Stimulated activated CD4-positive, alpha-beta T cell treated with anti-CD3 and anti-CD28 coated beads, Interleukin-12 subunit alpha, Interleukin-12 subunit beta, amount 100 ng/mL, for 4 hours (primary cell): ENCODE measurements at places on chromosomes 5 and 9.

GRCh38 chr5:125660231-125660895 is 762.8 kb upstream of the GRAMD2B start:
- no peak for DNase-seq

- no peak for DNase-seq
Observed at GRCh38 chr9:136389396-136389795, 10.6 kb downstream of the SNAPC4 start.

GRCh38 chr9:8224381-8224801 is 424.8 kb upstream of the DMAC1 start:
- DNase-seq: no peak

GRCh38 chr5:172123269-172123692 is 64.7 kb downstream of the STK10 start:
- DNase-seq: no peak

DNA sequence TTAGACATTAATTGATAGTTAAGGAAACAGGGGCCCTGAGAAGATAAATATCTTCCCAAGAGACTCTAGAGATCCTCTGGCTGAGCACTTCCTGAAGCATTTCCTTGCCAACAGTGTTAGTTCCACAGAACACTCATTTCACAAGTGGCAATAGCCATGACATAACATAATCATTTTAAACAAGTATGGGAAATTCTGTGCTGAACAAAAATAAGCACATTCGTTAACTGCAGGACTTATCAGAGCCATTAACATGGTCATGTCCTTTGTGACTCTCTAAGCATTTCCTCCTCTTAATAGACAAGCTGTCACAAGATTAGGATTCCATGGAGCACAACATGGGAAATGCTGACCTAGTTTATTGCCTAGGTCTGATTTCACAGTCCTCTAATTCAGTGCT is 184.9 kb downstream of the SNX18 start:
- DNase-seq: no peak

DNA sequence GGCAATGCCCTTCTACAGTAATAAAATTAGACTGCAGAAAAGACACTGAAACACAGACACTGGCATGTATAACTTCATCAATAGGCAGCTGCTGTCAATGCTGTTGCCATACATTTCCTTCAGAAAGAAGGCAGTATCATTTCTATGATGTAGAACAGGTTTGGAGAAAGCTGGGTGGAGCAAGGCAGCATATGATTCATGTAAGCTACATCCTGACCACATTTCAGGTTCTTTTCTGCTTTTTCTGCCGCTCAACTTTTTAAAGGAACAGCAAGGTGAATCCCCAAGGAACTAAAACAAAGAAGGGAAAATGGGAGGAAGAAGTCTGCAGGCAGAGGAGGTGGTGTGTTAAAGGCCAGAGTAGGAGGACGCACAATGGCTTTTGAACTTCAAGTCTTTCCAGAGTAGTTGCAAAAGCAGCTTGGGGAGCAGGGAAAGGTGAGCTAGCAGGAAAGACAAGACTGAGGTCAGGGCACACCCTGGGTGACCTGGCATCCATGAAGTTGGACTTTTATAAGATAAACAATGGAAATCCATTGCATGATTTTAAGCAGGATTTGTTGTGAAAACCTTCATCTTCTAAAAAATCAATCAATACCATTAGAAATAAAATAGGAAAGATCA is 142.1 kb downstream of the MED10 start:
- no peak for DNase-seq

- no peak for DNase-seq
Observed at GRCh38 chr5:62376064-62376463, 27.6 kb downstream of the DIMT1 start.

- no peak for DNase-seq
Observed at GRCh38 chr5:54455413-54456157, at the start of gene HSPB3. Gene HSPB3 (plus strand): TSS chr5:54455699. CDS start chr5:54455790, 91 bp downstream.

GRCh38 chr5:1772634-1773033 is 27.0 kb downstream of the MRPL36 start:
- DNase-seq: no peak

DNA sequence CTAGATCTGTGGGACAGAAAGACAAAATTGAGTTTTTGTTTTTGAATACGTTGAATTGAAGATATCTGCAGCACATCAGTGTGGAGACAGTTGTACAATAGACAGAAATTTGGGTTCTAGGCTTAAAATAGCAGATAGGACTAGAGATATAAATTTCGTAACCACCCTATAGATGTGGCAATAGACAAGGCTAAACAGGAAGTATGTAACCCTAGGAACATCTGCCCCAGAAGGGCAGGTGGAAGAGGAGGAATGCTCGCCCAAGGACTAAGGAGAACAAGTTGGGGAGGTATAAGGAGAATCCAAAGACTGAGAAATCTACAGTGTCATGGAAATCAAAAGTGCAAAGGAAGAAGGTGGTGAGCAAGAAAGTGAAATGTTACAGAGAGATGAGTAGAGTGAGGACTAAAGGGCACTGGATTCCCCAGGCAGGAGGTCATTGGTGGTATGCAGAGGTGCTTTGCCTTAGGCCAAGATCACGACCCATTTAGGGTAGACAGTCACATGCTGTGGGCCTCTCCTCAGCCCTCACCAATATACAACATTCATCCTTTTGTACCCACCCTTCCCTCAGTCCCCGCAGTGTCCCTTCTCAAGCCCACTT is 109.1 kb upstream of the ELL2 start:
- DNase-seq: no peak

DNA sequence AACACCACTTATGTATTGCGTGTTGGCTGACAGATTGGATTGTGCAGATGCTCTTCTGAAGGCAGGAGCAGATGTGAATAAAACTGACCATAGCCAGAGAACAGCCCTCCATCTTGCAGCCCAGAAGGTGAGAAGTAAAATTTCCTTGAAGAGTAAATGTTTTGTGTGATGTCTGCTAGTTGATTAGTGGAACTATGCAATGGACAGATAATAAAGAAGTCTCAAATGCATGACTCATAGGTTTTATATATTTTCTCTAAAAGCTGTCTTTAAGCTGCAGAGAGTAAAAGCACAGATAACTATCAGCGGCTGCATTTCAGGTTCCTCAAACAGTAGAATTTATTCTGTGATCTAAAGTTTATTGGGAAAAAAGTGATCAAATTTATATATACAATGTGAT is 27.4 kb downstream of the INVS start:
- no peak for DNase-seq

DNA sequence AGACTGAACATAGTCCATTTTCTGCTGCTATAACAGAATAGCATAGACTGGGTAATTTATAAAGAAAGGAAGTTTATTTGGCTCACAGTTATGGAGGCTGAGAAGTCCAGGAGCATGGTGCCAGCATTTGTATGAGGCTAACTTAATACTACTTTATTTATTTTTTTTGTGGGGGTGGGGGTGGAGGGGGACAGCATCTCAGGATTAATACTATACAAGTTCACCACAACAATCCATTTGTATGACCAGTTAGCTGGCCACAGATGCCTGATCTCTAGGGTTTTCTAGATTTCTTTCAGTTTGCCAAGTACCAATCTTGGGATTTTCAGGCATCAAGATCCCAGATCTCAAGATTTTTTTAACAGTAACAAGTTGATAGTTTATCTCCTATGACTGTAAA is 20.3 kb downstream of the ANGPTL2 start:
- DNase-seq: no peak

GRCh38 chr9:70488098-70488792 is 73.8 kb upstream of the KLF9 start:
- DNase-seq: no peak

- no peak for DNase-seq
Observed at GRCh38 chr9:87107072-87107471, 159.8 kb upstream of the GAS1 start.

- DNase-seq: no peak
Observed at GRCh38 chr5:131148835-131149234, 16.2 kb downstream of the HINT1 start.

DNA sequence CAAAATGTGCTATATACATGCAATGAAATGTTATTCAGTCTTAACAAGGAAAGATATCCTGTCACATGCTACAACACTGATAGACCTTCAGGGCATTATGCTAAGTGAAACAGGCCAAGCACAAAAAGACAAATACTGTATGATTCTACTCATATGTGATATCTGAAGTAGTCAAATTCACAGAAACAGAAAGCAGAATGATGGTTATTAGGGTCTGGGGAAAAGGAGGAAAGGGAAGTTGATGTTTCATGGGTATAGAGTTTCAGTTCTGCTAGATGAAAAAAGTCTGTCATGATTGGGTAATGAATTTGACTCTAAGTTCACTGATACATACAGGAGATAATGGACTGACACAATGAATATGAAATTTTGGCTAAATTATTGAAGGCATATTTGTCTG is 11.2 kb upstream of the RIC1 start:
- DNase-seq: no peak

DNA sequence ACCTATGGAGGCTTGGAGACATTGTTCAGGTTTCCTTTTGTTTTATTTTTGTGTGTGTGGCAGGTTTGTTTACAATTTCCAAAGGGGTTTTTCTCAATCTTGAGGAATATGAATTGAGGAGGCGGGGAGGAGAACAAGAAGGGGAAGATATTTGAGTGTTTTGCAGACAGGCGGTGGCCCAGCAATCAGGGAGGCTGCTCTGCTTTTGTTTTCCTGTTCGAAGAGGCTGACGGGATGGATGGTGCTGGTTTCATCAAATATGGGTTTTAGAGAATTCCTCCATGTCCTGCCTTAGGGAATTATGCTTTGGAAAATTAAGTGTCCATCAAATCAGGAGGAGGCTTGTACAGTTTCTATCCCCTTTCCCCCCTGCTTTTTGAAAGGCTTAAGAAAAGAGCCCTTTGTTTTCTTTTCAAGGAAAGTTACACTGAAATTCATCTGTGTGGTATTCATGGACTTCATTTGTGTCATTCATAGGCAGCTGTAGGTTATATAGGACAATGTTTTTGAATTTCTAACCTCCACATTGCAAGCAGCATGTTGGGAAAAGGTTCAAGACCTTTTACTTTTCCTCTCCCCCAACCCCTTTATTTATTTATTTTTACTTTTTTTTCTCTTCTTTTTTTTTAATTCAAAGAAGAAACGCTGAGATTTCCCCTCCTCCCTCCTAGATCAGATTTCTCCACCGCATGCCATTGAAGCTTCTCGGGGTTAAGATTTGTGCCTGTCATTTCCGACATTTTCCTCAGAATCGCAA is 107.4 kb downstream of the ZNF462 start:
- DNase-seq: no peak

- no peak for DNase-seq
Observed at GRCh38 chr9:137581361-137582285, 2.9 kb upstream of the DPH7 start.

DNA sequence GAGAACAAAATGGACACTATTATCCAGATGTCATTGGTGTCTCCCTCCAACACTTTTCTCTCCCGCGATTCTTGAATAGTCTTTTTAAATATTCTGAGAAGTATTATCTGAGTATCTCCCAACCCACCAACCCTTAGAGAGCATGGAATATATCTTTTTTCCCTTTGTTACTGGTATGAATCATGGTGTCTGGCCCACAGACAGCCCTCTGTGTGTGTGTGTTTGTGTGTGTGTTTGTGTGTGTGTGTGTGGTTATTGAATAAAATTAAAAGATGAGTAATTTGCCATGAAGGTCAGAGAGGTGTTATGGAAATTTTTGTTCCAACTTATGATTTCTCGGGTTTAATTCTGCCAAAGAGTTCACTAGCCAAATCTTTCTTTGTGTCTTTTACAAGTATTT is 47.7 kb downstream of the CAMK4 start:
- DNase-seq: no peak

DNA sequence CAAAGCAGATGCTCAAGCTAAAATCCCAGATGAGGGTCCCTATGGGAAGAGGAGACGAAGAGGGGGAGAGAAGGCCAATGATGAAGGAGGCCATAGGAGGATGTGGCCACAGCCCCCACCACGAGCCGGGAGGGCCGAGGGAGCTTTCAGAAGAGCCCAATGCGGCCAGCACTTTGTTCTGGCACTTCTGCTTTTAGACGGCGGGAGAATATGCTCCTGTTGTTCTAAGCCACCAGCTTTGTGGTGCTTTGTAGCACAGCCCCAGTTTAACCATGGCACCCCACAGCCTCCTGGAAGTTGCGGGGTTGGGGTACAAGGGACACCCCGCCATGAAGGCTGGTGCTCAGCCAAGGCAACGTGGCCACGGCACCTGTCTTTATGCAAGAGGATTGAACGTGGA is 33.4 kb downstream of the LPCAT1 start:
- DNase-seq: no peak

- DNase-seq: no peak
Observed at GRCh38 chr5:65171645-65172044, 310.1 kb downstream of the ADAMTS6 start.

DNA sequence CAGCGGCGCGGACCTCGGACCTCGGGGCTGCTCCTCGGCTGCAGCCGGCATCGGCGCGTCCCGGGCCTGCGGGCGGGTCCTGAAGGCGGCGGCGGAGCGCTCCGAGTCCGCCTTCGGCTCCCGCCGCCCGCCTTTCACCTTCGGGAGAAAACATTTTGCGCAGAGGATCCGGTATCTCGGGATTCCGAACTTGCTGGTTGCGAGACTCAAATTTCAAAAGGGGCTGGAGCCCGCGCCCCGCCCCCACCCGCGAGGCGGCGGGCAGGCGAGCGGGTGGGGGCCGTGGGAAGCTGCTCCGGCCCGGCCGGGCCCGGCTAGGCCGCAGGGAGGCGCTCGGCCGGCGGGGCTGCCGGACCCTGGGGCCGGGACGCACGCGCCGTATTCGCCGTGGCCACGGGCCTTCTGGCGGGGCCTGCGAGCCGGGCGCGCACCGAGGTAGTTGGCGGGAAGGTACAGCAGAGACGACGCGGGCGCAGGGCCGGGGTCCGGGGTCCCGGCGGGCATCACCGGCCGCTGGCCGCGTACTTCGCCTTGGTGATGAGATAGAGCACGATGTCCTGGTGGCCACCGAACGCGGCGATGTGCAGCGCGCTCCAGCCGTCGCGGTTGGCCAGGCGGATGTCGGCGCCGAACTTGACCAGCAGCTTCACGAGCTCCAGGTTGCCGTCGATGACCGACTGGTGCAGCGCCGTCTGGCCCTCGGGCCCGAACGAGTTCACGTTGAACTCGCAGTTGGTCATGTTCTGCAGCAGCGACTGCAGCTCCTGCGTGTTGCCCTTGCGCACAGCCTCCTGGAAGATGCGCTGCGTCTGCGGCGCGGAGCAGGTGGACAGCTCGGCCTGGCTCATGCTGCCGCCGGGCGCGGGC is 757 bp downstream of the NRARP start:
- no peak for DNase-seq

DNA sequence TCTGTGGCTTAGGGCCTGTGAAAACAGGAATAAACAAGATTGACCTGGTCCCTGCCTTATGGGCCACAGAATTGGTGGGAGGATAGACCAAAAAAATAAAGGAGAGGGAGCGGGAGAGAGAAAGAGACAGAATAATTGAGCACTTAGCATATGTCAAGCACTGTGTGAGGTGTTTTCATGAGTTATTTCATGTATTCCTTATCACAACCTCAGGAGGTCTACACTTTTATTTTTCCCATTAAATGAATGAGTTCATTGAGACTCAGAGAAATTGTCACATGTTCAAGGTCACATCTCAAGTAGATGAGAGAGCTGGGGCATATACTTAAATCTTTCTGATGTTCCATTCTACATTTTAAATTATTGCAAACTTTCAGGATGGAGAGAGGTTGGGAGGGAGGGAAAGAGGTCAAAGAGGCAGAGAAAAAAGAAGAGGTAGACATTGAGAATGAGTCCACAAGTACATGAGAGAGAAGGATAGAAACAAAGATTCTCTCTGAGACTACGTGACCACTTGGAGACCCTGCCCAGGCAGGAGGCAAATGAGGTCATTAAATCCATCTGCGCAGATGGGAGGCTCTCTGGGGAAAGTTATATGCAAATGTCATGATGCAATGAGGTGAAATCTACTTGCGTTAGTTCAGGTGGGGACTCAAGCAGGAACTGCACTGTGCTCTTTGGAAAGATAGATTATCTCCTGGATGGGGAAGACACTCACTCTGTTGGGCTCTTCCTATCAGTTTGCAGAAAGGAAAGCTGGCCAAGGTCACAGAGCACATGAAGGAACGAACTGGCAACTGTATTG is 241.5 kb downstream of the PAPPA start:
- no peak for DNase-seq
